Hematopoietic multipotent progenitor cell treated with erythropoietin and hydrocortisone succinate and interleukin-3 and kit ligand, for 8 days (in vitro differentiated cells): ENCODE measurements at places on chromosomes 13 and 19.

DNA sequence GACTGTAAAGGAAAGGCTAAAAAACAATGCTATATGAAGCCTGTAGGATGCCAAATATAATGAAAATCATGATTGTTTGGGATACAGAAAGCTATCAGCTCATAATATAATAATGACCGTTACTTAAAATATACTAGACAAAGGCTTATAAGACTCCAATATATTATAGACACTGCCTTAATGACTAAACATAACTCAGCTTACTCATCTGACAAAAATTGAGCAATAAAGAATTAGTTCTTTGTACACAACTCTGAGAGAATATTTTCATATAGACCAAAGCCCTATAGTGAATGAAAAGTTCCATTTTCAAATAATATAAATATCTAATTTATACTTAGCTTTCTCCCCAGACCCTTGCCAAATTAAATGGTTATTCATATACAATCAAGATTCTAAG, 283.3 kb downstream of the DIAPH3 start:
- DNase-seq: no peak

GRCh38 chr13:49997955-49998354, 1.1 kb downstream of the TRIM13 start:
- DNase-seq: peak; percentile 29

DNA sequence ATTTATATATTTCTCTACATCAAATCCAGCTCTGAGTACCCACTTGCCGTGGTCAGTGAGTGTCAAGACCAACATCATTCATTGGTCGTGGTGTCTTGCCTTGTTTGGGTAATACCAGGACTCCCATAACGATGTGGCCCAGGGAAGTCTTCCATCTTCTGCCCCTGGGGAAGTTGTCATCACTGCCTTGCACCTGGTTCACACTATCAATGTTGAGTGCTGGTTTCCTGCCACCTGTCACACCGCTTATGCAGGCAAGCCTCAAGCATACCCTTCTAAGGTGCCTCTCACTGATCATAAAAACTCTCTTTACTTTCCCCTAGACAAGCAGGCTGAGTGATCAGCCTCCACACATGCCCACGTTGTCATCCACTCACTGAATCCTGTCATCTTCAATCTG, 382.4 kb downstream of the KCTD12 start:
- DNase-seq: no peak

DNA sequence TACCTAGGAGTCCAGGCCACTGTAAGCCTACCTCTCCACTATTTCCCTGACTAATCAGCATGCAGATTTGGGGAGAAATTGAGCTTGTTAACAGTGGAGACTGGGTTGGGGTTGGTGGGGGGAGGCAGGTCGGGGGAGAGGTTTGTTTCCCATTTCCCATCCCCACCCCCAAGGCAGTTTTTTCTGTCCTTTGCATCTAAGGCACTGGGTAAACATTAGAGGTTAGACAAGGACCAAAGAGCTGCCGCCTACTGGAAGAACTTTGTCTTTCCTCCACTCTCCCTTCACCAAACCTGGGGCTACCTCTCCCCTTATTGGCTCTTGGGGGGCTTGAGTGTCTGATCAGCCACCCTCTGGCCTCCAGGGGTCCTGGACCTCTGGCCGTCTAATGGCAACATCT, 953 bp downstream of the KCNN4 start:
- DNase-seq: peak; percentile 66

DNA sequence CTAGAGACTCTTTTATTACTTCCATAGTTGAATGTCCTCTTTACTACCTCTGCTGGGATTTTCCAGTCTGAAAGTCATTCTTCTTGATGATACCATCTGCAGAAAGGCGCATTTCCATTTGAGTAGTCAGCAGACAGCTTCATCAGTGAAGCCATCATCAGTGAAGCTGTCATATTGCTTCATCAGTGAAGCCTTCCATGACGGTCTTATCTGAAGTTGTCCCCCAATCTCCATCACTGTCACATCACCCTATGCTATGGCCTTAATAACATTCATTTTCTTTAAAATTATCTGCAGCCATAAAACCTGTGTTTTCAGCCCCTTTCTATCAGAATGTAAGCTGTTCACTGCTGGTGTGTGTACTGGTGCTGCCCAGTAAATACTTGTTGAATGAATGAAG, 151.6 kb downstream of the B3GLCT start:
- DNase-seq: no peak

- no peak for DNase-seq
Observed at GRCh38 chr13:49357694-49358093, 86.2 kb downstream of the CAB39L start.

- no peak for DNase-seq
Observed at GRCh38 chr19:31519256-31519655, 170.0 kb upstream of the TSHZ3 start.

DNA sequence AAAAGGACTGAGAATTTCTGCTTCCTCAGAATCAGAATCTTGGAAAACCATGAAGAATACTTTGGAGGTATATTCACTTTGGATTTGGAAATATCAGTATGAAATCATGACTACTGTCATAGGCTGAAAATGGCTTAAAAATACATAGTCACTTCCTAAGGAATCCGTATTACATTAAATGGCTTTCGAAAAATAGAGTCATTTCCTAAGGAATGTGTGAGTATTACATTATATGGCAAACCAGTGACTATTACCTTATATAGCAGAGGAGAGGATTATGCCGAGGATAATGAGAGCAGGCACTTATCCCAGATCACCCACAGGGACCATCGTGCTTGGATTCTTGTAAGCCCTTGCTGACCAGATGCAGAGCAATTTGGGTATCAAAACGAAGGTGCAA, 1471.8 kb downstream of the EFNB2 start:
- no peak for DNase-seq

DNA sequence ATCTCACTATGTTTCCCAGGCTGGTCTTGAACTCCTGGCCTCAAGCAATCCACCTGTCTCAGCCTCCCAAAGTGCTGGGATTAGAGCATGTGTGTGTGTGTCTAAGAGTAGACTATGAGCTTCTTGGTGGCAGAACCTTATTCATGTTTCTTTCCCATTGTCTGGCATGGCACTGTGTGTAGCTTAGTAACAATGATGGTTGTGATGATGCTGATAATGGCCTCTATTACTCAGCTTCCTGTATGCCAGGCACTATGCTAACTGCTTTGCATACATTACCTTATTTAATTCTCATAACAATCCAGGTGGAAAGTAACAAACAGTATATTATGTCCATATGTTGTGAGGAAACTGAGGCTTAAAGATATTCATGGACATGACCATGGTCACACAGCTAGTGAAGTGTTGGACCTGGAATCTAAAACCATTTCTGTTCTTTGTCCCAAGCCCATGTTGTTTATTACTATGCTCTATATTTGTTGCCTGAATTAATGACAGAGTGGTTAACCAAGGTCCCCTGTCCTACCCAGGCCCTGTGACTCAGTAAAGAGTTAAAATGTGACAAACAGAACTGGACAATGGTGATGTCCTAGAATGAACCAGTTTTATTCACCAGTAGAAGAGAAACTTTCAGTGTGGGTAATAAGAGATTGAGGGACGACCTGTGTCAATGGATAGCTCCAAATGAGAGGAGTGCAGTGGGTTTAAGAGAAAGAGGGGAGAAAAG, 109.6 kb downstream of the KLF5 start:
- DNase-seq: no peak

DNA sequence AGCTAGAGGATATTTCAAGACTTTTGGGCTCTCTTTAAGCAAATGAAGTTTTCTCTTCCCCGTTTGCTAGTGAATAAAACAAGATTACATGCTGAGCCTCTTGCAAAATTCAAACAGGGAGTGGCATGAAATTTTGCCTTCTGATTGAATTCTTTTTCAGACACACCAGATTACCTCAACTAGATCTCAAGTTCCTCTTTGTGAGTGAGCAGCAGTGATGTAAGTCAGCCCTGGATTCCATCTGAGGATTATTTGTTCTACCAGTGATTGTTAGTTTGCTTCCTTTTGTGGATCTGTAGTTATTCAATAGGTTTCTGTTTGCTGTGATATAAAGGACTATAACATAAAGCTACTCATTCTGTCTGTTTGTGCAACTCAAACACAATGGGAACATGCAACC, 407.7 kb downstream of the LMO7 start:
- DNase-seq: no peak

GRCh38 chr13:78239714-78240113, 321.1 kb upstream of the EDNRB start:
- DNase-seq: no peak

DNA sequence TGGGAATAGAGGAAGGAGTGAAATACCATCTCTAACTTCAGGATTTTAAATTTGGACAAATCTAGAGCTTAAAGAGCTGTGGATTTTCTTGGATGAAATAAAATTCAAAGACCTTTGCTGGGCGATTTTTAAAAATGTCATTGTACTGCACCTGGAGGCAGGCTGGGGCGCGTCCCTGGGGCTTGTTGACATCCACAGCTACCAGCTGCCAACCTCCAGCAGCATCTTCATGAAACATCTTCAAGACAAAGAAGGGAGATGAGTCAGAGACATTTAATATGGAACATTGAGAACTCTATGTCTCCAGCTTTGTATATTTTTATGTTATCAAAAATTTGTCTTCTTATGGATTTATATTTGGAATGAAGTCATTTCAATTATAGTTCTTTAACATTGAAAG, 132.5 kb downstream of the NALCN start:
- DNase-seq: no peak

GRCh38 chr19:52942386-52943133, 19.3 kb upstream of the ZNF888 start:
- peak; percentile 90 for DNase-seq

DNA sequence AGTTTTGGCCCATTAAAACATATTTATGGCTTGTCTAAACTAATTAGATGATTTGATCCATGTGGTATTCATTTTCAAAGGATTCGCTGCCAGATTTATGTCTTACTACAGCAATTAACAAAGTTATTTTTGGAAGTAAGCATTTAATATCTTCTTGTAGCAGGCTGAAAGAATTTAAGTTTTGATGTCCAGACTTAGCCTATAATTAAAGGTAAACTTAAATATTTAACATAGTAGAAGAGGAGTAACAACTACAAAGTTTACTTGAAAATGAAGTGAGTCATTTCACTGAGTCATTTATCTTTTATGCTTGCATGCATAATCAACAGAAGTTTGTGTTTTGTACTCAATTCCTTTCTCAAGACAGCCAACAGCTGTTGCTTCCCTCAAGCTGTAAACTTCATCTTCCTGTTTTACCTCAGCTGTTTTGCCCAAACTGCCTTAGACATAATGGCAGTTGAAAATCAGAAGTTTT, 58.1 kb downstream of the EDNRB start:
- peak; percentile 8 for DNase-seq

GRCh38 chr13:27699952-27700351, 78.3 kb downstream of the POLR1D start:
- DNase-seq: no peak

- DNase-seq: no peak
Observed at GRCh38 chr19:28574212-28574611, 638.7 kb downstream of the UQCRFS1 start.

- no peak for DNase-seq
Observed at GRCh38 chr13:95906999-95907398, 146.2 kb downstream of the UGGT2 start.

DNA sequence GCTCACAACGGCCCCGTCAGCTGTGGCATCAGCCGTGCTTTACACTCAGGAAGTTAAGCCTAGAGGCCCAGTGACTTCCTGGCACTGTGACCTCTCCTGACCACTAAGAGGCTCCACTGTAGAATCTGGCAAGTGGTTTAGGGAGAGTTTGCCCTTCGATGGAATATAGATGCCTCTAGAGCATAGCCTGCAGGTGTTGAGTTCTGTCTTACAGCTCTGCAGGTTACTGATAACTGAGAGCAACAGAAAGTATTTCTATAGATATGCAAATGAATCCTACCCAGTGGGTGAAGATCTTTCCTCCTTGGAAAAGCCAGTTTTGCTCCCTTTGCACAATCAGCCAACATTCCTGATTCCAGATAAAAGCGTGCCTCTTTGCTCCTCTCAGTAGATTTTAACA, 35.8 kb downstream of the ATP12A start:
- no peak for DNase-seq

- DNase-seq: no peak
Observed at GRCh38 chr13:110536006-110536693, 25.4 kb downstream of the RAB20 start.

GRCh38 chr19:32199501-32200040, 145.8 kb upstream of the ZNF507 start:
- no peak for DNase-seq

- DNase-seq: peak; percentile 15
Observed at GRCh38 chr13:113981194-113981605, 7.3 kb upstream of the C13orf46 start.

GRCh38 chr13:73235385-73235784, 176.6 kb downstream of the KLF5 start:
- no peak for DNase-seq

DNA sequence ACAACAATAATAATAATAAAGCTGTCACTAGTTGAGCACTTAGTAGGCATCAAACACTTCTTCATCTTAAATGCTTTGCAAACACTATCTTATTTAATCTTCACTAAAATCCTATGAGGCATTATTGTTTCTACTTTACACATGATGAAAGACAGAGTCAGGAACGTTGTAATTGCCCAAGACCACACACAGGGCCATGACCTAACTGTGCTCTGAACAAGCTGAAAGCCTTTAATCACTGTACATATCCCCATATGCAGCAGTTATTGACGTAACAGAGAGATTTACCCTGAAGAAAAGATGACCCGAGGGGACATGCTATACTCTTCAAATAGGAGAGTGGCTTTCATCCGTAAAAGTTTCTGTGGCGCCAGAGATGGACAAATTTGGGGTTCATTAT, 53.0 kb downstream of the SACS start:
- DNase-seq: no peak

- peak; percentile 83 for DNase-seq
Observed at GRCh38 chr19:4369109-4369887, 25.9 kb downstream of the MPND start.

GRCh38 chr19:37997911-37998344, 90.9 kb downstream of the SIPA1L3 start:
- peak; percentile 23 for DNase-seq

GRCh38 chr13:41307884-41308640, 3.0 kb upstream of the NAA16 start:
- no peak for DNase-seq

GRCh38 chr19:4393947-4394590, 6.3 kb downstream of the SH3GL1 start:
- DNase-seq: no peak

GRCh38 chr13:43285933-43286597, 262.7 kb downstream of the DNAJC15 start:
- DNase-seq: no peak

GRCh38 chr13:32234914-32235313, 80.2 kb downstream of the ZAR1L start:
- DNase-seq: peak; percentile 48

DNA sequence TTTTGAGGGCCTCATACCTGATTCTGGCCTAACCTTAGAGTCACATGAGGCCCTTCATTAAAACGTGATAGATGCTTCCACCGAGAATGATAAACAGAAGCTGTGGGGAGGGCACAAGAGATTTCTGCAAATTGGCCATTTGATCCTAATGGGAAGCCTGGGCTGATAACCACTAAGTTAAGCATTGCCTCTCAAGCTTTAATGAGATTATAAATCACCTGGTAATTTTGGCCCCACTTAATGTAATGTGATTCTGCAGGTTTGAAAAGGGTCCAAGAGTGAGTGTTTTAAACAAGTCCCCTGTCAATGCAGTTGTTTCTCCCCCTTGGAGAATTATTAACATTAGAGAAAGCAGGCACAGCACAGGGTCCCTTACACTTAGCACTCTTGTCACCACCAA, 42.0 kb downstream of the ZNF486 start:
- no peak for DNase-seq
